Fibroblast of pulmonary artery (primary cell): ENCODE measurements at places on chromosomes 2 and 18.

DNA sequence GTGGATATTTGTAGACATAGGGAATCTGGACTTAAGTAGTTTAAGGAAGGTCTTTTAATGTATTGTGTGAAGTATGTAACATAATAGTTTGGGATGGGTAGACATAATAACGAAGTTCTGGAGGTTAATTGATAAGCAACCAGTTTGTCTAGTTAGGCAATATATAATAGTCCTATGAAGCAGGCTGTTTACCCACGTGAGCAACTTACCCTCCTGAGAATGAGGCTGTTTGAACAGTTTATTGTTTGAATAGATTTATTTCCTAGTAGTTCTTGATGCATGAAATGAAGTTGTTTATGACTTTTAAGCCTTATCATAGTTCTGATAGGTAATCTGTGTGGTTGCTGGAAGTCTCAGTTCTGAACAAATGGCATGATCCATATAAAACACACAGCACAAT is 361.5 kb downstream of the GALNT13 start:
- DNase-seq: no peak

DNA sequence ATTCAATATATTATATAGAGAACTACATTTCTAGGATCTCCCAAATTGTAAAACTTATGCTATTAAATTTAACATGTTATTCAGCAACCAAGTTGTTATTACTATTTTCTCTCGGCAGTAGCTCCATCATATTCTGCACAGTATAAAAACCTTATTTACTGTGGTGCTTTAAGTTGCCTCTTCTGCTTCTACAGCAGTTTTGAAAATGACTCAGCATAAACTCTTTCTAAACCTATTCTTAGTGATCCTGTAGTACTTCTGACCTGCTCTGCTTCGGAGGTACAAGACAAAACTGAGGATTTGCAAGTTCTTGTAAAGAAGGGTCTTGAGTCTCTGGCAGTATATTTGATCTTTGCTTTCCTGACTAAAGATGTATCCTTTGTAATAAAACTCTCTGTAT is 567.2 kb downstream of the TMX3 start:
- peak; percentile 16 for DNase-seq

DNA sequence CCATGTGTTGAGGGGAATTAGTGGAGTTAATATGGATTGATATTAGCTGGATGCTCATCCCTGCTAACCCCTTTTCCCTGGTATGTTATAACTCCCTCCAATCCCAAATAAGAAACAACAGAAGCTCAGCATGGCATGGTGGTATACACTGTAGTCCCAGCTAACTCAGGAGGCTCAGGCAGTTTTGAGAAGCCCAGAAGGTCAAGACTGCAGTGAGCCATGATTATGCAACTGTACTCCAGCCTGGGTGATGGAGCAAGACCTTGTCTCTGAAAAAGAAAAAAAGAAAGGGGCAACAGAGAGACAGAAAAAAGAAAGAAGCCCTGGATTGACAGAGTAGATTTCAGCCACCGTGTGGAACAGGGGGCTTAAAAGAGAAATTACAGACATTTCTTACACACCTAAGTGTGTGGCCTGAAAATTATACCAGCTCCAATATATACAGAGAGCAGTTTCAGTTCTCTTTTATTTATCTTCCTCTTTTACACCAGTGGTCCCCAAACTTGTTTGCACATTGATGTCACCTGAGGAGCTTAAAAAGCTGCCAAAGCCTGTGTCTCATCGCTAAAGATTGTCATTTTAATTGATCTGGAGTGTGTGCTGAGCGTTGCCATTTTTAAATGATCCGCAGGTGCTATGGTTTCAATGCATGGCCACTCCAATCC is 203.6 kb downstream of the UBE2E3 start:
- DNase-seq: peak; percentile 48

- DNase-seq: no peak
Measured at GRCh38 chr18:26614374-26614773, 66.0 kb upstream of the KCTD1 start.

- DNase-seq: no peak
Measured at GRCh38 chr2:95010718-95011117, 14.8 kb upstream of the MAL start.

GRCh38 chr2:75772908-75773630 is 62.4 kb upstream of the GCFC2 start:
- DNase-seq: no peak

- DNase-seq: no peak
Measured at GRCh38 chr2:195482010-195482409, 175.0 kb upstream of the SLC39A10 start.

DNA sequence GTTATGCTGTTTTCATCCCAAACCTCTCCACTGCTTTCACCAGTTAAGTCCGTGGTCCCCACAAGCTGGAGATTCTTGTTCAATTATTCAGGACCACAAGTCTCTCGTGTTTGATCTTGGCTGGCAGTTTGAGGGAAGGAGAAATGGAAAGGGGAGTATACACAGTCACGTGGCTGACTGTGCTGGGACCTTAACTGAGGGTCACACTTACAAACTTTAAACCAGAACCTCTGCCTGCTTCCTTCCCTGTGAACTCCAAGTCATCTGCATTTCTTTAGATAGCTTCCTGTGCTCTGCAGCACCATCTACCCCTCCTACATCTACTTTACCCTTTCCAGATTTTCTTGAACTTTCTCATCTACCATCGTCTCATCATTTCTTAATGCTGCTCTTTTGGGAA is 91.7 kb downstream of the ARHGEF4 start:
- no peak for DNase-seq

DNA sequence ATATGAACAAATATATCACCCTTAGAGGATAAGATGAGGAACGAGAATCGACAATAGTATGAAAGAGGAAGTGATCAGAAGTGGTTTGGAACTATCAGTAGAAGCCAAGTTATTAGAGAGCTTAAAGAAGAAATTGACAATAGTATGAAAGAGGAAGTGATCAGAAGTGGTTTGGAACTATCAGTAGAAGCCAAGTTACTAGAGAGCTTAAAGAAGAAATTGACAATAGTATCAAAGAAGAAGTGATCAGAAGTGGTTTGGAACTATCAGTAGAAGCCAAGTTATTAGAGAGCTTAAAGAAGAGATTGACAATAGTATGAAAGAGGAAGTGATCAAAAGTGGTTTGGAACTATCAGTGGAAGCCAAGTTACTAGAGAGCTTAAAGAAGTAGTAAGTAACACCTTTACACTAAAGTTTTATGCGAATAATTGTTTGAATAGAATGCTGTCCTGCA is 175.5 kb downstream of the ZNF407 start:
- DNase-seq: no peak

GRCh38 chr2:196961889-196962288 is 35.4 kb upstream of the PGAP1 start:
- no peak for DNase-seq

DNA sequence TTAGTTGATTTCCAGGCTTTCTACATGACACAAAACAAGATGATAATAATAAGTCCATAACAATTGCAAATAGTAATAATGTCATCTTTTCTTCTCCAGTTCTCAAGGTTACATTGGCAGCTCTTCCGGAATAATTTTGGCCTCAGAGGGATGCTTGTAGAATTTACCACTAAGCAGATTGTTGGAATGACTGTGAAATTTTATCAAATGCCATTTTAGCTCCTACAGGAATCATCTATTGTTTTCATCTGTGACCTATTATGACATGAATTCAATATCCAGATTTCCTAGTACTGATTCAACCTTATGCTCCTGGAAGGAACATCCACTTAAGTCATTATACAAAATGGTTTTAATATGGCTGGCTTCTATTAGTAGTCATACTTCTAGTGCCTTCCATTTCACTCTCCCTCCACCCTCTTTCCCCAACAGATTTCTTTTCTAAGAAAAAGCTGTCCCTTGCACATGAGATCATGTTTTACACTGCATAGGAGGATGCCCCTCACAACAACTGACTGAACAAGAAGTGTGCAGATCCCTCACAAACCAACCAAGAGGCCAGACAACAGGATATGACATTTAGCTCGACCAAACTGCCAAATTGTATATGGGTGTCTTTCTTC is 200.0 kb downstream of the DNER start:
- DNase-seq: no peak

DNA sequence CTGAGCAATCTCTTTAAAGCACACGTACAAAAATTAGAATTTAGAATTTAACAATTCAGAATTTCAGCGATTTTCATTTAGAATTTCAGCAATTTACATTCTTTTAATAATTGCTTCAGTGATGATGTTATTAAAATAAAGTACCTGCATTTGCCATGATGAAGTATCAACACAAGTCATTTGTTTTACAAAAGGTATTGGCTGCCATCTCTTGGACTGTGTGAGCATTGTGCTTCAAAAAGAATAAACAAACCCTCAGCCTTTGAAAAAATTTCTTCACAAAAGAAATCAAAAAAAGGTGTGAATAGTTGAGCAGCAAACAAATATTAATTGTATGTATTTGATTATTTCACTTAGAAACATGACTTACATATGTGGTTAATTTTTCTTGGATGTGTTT is 27.1 kb upstream of the ZC3H15 start:
- DNase-seq: peak; percentile 58
